ENCODE measurements at places on chromosomes 4 and X.

DNA sequence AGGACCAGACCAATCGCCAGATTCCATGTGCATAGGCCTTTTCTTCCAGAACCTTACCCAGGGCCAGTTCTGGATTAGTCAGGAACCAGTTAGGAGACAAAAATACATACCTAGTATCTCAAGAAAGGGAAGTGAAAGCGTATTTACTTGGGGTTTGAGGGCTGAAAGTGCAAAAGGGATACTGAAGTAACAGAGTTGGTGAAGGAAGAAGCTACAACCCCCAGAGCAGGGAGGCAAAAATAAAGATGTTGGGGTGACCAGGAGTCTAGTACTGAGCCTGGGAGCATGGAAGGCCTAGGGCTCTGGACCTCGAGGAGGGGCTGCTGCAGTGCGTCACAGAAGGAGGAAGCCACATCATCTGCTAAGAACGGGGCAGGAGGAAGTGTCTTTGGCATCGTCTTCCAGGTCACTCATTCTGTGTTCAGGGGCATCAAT is 38.3 kb downstream of the TKTL1 start:
- DNase-seq, result no peak

DNA sequence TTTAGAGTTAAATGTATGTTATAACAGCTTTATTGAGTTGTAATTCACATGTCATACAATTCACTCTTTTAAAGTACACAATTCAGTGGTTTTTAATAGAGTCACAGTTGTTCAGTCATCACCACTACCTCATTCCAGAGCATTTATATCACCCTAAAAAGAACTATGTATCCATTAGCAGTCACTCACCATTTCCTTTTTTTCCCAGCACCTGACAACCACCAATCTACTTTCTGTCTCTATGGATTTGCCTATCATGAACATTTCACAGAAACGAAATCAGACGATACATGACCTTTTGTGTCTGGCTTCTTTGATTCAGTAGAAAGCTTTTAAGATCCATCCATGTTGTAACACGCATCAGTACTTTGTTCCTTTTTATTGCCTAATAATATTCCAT is 52.9 kb upstream of the FRAS1 start:
- DNase-seq, result no peak

- no peak for DNase-seq
These were observed 754 bp upstream of the KLF3 start for GRCh38 chr4:38663090-38663800.

GRCh38 chr4:150518559-150518958 is 63.4 kb upstream of the MAB21L2 start:
- DNase-seq, result no peak

DNA sequence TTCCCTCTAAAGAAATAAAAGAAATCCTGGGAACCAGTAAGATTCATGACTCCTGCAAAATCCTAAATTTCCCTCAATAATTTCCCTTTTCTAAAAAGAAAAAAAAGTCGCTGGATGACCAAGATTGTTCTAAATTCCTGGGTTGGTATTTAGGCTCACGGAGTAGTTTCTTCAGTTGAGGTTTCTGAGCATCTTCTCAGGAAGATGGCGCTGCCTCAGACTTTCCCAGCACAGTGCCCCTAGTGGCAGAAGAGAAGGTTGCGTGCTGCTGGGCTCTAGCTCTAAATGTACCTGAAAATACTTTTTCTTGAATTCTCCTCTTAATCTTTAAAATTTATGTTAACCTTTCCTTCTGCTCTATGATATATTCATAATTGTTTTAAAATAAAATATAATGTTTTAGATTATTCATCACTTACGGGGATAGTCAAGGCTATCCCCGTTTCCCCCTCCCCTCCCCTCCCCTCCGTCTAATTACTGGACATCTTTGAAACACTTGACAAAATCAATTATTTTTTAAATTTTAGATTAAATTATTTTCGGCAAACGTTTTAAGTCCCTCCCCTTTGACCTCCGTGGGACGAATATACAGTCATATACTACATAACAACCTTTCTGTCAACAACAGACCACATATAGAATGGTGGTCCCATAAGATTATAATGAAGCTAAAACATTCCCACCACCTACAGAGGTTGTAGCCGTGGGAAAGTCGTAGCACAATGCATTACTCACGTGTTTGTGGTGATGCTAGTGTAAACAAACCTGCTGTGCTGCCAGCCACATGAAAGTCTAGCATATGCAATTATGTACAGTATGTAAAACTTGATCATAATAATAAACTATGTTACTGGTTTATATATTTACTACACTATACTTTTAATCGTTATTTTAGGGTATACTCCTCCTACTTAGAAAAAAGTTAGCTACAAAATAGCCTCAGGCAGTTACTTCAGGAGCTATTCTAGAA is 41.0 kb upstream of the GATB start:
- no peak for DNase-seq

DNA sequence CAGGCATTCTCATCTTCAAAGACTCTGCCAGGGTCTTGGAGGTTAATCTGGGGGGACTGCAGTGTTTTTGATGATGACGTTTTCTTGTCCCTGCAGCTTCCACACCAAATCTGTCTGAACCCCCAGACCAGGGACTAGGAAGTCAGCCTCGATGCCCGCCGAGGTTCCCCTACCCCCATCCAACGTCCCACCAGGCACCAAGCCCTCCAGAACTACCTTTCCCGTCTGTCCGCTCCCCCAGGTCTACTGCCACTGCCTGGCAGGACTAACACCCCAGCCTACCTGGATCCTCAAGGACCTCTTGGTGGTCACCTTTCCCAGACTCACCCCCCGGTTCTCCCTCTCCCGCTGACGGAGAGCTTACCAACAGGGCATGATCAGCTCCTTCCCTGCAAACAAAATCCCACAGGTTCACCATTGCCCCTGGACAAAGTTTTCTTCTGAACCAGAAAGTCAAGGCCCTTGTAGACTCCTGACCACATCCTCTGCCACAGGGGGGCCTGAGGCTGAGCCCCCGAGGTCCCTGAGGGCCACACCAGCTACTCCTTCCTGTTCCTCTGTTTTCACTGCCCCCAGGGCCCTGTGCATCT is 40.9 kb downstream of the HMX1 start:
- no peak for DNase-seq

DNA sequence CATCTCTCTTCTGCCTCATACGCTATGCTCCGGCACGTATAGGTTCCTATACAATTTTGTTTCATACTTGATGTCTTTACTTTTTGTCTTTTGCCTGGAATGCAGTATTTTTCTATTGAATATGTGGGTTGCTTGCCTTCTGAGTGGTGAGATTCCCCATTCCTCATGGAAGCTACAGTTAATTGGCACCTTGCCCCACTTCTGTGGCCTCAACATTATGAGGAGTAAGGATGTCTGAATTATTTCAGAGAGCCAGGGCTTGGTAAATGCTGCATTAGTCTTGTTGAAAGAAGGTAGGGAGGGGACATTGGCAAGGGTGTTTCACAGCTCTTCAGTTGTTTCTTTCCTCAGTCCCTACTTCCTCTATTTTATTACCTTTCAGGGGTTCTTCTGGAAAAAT is 23.0 kb downstream of the CDKL5 start:
- no peak for DNase-seq

- no peak for DNase-seq
These were observed 78.9 kb upstream of the BMPR1B start for GRCh38 chr4:94678896-94679295.

- DNase-seq, result no peak
These were observed 139.9 kb downstream of the FRMPD4 start for GRCh38 chrX:12278151-12278550.

DNA sequence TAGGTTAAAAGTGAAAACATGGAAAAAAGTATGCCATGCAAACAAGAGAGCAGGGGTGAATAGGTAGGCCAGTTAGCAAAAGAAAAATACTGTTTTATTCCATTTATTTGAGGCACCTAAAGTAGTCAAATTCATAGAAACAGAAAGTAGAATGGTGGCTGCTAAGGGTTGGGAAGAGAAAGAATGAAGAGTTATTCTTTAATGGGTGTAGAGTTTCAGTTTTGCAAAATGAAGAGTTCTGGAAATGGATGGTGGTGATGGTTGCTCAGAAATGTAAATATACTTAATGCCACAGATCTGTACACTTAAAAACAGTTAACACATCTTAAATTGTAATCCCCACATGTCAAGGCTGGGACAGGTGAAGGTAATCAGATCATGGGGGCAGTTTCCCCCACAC is 29.7 kb downstream of the PARM1 start:
- no peak for DNase-seq

- no peak for DNase-seq
These were observed 18.6 kb downstream of the TRIM2 start for GRCh38 chr4:153222707-153223426.

GRCh38 chr4:163179207-163179606 is 12.5 kb upstream of the NAF1 start:
- no peak for DNase-seq

GRCh38 chr4:140952717-140953116 is 180.6 kb downstream of the RNF150 start:
- no peak for DNase-seq

- no peak for DNase-seq
These were observed 1316.3 kb downstream of the STIM2 start for GRCh38 chr4:28176942-28177341.

DNA sequence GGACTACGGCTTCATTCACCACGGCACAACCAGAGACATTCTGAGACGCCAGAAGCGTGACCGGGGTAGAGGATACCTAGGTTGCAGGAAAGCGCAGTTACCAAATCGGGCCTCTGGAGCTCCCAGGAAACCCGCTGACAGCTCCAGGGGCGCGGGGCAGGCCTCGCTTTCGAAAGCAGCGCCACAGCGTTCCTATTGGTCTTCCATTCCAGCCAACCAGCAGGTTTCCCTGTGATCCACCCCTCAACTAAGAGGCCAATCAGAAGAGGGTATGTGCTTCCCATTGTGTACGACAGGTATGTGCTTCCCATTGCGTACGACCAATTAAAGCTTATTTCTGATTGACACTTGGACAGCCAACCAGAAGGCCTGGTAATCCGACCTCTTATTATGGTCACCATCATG is 14.9 kb downstream of the SNX12 start:
- no peak for DNase-seq

GRCh38 chr4:87559090-87559837 is 30.1 kb upstream of the SPARCL1 start:
- DNase-seq, result no peak

DNA sequence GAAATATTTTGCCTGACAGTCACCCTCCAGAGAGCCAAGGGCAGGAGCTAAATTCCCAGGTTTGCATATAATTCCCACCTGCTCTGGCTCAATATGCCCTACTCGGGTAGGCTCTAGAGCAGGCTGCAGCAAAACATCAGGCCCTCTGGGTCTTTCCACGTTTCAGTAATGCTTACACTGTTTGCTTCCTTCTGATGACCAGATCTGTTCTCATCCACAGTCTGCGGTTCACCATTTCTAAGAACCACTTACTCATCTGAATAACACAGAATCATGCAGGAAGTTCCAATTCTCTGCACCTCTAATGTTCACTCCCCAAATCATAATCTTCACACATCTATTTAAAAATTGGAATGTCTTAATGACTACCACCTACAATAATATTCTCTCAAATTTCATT is 141.4 kb downstream of the PPP3CA start:
- DNase-seq, result peak; percentile 5

DNA sequence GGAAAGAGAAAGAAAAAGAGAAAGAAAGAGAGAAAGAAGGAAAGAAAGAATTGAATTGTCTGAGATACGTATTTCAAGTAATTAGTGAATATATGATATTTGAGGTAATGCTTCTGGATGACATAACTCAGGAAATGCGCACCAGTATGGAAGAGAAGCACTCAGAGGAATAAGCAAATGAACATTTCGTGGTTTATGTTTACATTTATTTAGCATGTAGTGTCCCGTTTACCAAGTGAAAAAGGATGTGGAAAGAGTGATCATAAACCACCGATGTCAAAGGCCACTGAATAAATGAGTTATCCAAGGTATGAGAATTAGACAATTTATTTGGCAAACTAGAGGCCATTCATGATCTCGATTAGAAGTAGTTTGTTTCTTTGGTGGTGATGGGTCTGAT is 200.4 kb downstream of the ARAP2 start:
- no peak for DNase-seq

DNA sequence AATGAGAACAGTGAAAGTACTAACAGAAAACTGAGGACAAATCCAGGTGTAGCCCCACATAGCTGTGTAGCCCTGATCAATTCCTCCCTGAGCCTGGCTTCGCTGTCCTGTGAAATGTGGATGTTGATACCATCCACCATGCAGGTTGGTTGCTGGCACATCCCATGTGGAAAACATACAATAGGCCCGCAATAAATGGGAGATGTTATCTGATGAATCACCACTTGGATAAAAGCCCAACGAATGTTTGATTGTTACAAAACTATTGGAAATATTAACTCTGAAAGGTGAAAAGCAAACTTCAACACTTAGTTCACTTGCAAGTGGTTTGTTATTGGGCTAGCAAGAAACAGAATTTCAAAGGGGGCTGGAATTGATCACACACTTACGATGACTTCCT is 186.3 kb upstream of the FTHL17 start:
- no peak for DNase-seq

- DNase-seq, result no peak
These were observed 13.8 kb upstream of the STBD1 start for GRCh38 chr4:76292730-76293129.

- no peak for DNase-seq
These were observed 164.1 kb downstream of the GASK1B start for GRCh38 chr4:158008551-158009218.

- no peak for DNase-seq
These were observed 16.6 kb downstream of the CLCN4 start for GRCh38 chrX:10173331-10173900.

DNA sequence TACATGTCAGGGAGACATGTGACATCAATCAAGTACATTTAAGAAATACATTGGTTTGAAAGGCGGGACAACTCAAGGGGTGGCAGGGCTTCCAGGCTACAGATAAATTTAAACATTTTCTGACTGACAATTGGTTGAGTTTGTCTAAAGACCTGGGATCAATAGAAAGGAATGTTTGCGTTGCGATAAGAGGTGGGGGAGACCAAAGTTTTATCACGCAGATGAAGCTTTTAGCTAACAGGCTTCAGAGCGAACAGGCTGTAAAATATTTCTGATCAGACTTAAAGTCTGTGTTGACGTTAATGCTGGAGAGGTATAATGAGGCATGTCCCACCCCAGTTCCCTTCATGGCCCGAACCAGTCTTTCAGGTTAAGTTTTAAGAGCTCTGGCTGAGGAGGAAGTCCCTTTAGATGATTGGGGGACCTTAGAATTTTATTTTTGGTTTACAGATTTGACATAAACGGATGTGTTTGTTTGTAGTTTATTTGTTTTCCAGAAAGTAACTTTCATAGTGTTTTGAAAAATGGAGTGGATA is 346.7 kb upstream of the RASGEF1B start:
- DNase-seq, result no peak

- DNase-seq, result no peak
These were observed 137.1 kb downstream of the AMELX start for GRCh38 chrX:11430271-11430670.

Measured in bone marrow (tissue), 2 donors.